ENCODE measurements at places on chromosomes 7 and 10.

GRCh38 chr10:120650705-120651399, 193.8 kb downstream of the PLPP4 start:
- no peak for DNase-seq

- no peak for DNase-seq
Measured at GRCh38 chr7:150722431-150722931, 6.1 kb downstream of the GIMAP1 start.

GRCh38 chr10:99395750-99396445, 34.5 kb downstream of the GOT1 start:
- no peak for DNase-seq

GRCh38 chr7:98855610-98856422, 14.0 kb downstream of the TMEM130 start:
- no peak for DNase-seq

- no peak for DNase-seq
Measured at GRCh38 chr7:22578007-22578733, 78.2 kb upstream of the STEAP1B start.

Measured in activated naive CD4-positive, alpha-beta T cell treated with anti-CD3 and anti-CD28 coated beads, Interleukin-2, amount 50 U/mL, for 16 hours (primary cell).